Activated CD8-positive, alpha-beta memory T cell treated with anti-CD3 and anti-CD28 coated beads for 1 hour (primary cell): ENCODE measurements at places on chromosomes 1 and 21.
A peak's percentile ranks its signal among the peaks of the same experiment; 100 is the strongest.

DNA sequence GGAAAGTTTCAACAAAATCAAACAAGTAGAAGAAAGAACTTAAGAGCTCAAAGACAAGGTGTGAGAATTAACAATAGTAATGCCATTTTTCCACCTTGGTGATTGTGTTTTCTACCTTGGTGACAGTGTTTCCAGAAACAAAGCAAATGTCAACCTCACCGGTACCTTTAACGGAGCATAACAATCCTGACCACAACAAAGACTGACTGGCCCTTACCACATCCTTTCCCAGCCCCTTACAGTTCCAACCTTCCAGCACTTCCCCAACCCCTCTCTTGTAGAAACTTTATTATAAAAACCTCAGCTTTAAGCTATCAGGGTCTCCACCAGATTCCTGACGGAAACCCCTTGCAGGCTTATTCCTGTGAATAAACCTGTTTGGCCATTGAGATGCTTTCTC is 16.7 kb downstream of the STYXL2 start:
- no peak for DNase-seq

DNA sequence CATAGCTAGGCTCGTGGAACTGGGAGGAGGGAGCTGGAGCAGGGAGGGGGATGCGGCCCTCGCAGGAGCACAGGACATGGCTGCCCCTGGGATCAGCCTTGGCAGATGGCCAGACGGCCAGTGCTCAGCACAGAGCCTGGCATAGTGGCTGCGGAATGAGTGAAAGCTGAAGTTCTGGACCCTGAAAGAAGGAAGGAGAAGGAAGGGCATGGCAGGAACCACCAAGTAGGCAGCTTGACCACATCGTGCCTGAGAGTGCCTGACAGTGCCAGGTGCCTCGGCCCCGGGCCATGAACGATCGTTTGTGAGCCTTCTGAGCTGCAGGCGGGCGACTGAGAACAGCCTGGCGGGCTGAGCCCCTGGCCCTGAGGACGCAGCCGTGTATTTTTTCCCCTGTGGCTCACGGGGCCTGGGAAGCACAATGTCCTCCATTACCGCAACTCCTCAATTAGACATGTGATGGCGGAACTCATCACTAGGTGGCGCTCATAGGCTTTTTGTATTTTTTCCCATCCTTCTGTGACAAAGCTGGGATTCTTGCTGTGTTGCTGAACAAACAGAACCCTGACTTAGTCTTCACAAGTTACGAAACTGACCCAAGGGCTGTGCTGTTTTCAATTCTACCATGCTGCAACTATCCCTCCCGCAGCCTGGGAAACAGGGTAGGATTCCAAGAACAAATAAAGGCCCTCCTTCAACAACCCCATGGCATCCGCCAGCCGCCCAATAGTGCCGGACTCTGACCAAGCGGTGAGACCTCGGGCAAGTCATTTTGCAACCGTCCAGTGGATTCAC is 29.9 kb upstream of the TMEM61 start:
- DNase-seq, result peak; percentile 21

DNA sequence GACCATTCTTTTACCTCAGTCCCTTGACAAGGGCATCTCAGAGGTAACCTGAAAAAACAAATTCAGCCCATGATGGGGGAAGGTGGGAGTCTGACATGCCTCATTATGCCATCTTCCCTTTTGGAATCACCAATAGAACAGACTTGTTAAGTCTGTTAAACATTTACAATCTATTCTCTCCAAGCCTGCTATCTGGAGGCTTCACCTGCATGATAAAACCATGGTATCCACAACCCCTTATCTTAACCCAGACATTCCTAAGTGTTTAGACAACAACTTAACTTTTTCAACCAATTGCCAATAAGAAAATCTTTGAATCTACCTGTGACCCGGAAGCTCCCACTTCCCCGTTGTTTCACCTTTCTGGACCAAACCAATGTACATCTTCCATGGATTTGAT is 233.0 kb upstream of the CACYBP start:
- DNase-seq, result no peak

DNA sequence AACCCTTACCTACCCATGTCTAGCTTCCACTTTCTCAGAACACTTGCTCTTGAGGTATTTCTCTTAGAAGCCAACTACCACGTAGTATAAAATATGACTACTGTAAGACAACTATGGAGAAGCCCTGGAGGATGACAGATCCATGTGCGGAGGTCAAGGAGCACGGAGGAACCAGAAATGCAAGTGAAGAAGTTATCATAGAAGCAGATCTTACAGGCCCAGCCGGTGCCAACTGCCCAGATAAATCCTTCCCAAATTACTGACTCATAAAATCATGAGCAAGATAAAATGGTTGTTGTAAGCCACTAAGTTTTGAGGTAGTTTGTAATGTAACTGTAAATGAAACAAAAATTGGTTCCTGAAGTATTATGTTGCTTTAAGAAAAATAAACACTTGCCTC is 12.6 kb downstream of the GTF2B start:
- no peak for DNase-seq

DNA sequence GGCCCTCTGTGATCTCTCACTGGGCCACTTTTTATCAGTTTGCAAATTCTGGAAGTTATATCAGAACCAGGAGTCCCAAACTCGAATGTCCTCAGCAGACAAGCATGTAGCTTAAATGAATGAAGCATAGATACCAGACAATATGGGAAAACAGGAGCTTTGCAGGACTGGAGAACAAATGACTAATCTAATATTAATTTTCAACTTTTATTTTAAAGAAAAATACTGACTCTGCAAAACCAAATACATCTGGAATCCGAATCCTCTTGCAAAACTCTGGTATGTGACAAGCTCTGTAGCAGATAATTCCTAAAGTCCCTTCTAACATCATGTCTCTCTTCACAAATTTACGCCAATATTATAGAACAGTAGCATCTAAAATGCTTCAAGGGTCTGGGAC is 427.4 kb downstream of the TTLL7 start:
- DNase-seq, result no peak

GRCh38 chr1:22837332-22837731 is 126.7 kb downstream of the EPHB2 start:
- no peak for DNase-seq

- DNase-seq, result no peak
These were observed 217.9 kb upstream of the NRIP1 start for GRCh38 chr21:15282665-15283064.

- no peak for DNase-seq
These were observed 11.1 kb downstream of the CERS2 start for GRCh38 chr1:150963321-150964163.

DNA sequence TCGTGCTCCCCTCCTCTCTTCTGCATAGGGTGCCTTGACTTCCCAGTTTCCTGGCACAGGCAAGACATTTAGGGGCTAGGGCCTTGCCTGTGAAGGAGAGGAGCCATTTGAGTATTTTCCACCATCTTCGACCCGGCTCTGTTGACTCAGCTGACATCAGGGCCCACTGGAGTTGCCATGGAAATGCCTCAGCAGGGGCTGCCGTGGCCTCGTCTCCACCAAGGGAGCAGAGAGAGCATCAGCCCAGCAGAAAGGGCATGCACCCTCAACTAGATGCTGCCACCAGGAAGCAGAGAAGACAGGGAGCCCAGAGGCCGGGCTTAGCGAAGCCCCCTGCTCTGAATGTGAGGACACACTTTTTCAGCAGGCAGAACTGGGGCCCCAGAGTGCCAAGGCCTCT is 101.9 kb upstream of the ACTL8 start:
- DNase-seq, result no peak

GRCh38 chr1:12544357-12544756 is 73.7 kb downstream of the DHRS3 start:
- DNase-seq, result no peak

GRCh38 chr1:245788269-245788668 is 633.5 kb downstream of the KIF26B start:
- no peak for DNase-seq

- DNase-seq, result no peak
These were observed 21.8 kb downstream of the EXOC8 start for GRCh38 chr1:231315887-231316286.

GRCh38 chr1:4638345-4638729 is 16.1 kb upstream of the AJAP1 start:
- DNase-seq, result no peak

- no peak for DNase-seq
These were observed 34.8 kb downstream of the SNAP47 start for GRCh38 chr1:227769936-227770494.

- DNase-seq, result no peak
These were observed 128.1 kb upstream of the CTTNBP2NL start for GRCh38 chr1:112267929-112268328.

- DNase-seq, result no peak
These were observed 83.8 kb downstream of the SCMH1 start for GRCh38 chr1:41158147-41158875.

DNA sequence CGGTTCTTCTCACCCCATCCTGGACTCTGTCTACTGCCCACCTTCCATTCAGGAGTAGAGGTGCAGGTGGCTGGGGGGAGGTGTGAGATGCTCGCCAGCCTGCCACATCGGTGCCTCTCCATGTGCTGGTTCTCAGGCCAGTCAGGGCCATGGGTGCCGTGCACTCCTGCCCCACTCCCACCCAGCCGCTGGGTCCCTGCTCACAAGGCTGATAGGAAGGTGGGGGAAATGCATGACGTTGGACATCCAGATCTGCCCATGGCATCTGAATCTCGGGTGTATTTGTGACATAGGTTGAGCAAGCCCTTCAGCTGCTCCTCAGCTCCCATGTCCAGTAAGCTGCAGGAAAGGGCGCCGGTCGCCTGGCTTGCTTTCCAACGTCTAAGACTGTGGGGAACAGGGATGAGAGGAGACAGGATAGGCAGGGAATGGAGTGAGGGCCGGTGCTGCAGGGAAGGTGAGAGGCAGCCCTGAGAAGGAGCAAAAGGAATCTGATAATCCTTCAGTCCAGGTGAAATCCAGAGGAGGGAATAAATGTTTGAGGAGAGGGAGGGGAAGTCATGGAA is 11.8 kb downstream of the S100A7A start:
- DNase-seq, result no peak

DNA sequence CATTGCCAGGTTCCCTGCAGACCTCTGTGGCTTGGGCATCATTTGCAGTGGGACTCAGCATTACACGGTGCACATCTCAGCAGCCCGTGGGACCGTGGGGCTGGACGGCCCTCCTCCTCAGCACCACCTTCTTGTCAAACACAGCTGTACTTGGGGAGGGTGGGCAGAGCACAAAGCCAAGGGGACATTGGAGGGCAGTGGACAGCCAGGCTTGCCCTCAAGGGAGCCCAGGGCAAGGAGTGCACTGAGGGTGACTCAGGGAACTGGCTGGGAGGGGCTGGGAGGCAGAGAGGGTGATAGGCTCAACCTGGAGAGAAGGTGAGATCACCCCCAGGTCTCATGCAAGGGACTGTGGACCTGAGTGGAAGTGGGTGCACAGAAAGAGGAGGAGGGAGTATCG is 3.4 kb downstream of the CAPN9 start:
- DNase-seq, result no peak

GRCh38 chr1:114524944-114525343 is 13.9 kb upstream of the TRIM33 start:
- DNase-seq, result no peak
